ENCODE measurements at places on chromosomes 2 and 18.

- DNase-seq: no peak
These were observed 174.0 kb upstream of the PIEZO2 start for GRCh38 chr18:11323359-11323819.

DNA sequence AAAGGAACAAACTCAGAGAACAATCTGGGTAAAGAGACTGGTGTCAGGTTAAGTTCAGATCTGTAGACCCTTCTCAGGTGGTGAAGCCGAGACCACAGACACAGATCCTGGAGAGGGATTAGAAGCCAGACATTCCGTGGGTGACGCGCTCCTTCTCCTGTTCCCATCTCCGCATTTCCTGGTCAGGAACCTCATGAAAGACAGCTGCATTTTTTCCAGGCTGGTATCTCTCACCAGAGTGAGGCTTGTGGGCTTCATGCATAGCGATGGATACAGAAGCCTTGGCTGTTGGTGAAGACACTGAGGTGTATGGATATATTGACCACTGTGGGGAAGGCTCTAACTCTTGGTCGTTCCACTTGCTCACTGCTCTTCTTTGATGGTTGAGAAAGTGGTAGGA lies 152.6 kb downstream of the FAM210A start:
- no peak for DNase-seq

DNA sequence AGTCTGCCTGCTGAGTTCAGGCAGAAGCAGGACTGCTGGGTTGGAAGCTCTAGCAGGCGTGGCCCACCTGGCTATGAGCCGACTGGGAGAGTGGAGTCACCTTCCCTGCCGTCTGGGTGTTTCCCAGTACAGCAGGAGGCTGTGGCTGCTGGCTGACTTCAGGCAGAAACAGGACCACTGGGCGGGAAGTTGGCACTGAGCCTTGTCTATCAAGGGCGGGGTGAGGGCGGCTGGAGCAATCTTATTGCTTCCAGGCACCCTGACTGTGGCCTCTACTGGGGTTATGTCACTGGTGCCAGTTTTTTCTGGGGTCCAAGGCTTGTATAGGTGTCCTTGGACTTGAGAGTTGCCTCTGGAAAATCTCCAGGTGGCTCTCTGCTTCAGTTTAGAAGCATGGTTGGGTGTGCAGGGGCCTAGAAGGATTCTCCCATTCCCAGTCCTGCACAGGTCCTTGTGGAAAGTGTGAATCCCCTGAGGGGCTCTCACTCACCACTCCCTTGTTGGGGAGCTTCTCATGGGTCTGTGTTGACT lies 30.5 kb downstream of the LTBP1 start:
- DNase-seq: no peak

- no peak for DNase-seq
These were observed 11.9 kb upstream of the ACTR3 start for GRCh38 chr2:113877711-113878598.

DNA sequence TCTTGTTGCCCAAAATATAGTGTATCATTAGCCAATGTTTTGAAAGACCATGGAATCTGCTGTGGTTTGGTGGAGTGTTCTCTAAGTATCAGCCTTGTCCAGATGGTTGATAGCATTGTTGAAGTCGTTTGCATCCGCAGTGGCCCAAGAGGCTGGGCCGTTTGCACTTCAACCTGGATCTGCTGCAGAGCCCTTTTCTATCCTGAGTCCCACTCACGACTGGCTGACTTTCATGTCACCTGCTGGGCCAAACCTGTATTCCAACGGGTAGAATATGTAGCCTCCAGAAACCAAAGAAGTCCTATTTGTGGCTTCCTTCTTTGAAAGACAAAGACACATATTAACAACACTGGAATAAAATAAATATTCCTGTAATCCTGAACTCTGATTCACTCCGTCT lies 1154.1 kb downstream of the RPIA start:
- no peak for DNase-seq

DNA sequence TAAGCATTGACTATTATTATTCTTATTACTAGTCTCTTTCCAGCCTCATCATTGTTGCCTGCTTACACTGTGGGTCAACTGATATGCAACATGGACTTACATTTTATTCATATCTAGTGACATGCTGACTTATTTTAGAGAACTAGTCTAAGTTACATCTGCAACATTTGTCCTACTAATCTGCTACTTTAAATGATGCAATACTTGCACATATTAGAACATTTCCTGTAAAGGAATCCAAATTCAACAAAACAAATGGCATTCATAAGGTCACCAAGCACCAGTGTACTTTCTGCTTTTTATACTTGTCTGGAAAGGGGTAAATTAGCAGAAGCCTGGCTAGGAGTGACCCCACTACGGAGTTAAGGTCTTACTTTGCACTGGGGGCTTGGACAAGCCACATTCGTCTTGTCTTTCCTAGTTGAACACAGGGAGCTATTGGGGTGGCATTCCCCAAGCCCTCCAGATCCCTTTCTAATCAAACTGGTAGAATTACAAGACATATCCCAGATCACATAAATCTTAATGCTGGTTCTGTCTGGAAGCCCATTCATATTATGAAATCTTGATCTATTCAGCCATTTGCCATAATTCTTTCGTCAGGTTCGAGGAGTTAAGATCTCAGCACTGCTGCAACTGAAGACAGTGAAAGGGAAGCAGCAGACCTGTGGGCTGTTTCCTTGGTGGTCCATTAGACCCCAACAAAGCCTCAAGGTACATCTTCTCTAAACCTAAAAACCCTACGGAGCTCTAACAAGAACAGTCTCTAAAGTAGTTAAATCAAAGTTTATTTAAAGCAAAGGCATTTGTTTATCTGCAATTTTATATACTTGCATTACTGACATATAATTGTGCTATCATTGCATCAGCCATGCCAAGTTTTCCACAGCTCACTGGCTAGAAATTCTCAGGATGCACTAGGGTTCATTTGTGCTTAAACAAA lies 49.9 kb upstream of the RTN4 start:
- no peak for DNase-seq

DNA sequence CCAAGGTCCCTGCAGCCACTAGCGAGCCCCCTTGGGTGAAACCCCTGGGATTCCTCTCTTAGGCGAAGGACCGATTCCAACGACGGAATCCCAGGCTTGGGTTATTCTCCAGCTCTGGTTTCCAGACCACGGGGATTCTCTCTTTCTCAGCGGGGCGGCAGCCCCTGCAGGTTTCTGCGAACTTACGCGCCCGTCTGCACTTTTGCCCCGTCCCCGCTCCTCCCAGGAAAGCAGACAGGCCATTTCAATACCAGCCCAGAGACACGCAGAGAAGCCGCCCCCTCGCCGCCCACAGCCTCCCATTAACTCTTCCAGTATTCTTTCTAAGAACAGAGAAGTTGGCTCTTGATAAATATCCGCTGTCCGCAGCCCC lies 1.2 kb downstream of the CBLN2 start:
- no peak for DNase-seq

DNA sequence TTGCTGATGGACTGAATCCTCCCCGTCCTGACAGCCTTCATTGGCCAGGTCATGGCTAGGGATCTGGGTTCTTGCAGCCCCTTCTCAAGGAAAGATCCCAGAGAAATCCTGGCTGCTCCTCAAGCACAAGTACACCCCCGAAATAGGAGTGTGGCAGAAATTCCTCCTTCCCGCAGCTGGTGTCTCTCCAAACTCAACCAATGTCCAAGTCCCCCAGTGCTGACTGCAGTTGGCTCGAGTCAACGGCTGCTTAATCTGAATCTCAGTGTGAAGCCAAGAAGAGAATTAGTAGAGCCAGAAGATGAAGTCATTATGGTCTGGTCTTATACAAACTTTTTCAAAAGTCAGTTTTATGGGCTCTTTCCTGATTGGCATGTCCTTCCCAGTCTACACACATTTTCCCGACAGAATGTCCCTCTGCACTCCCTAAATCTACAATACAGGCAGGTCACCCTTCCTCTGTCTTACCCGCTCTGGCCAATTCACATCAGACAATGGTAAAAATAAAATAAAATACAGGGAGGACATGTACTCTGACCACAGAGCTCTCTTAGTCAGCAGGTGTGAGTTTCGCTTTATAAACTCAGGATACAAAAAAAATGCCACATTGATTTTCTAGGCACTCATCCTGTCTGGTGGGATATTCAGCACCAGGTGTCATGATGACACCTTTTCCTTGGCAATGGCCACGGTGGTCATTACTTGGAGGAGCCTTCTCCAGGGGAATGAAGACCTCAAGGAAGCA lies 76.9 kb upstream of the PAPOLG start:
- no peak for DNase-seq

- no peak for DNase-seq
These were observed 44.2 kb upstream of the CDH7 start for GRCh38 chr18:65706646-65707045.

GRCh38 chr2:207258263-207258991 lies 92.7 kb upstream of the KLF7 start:
- DNase-seq: no peak

DNA sequence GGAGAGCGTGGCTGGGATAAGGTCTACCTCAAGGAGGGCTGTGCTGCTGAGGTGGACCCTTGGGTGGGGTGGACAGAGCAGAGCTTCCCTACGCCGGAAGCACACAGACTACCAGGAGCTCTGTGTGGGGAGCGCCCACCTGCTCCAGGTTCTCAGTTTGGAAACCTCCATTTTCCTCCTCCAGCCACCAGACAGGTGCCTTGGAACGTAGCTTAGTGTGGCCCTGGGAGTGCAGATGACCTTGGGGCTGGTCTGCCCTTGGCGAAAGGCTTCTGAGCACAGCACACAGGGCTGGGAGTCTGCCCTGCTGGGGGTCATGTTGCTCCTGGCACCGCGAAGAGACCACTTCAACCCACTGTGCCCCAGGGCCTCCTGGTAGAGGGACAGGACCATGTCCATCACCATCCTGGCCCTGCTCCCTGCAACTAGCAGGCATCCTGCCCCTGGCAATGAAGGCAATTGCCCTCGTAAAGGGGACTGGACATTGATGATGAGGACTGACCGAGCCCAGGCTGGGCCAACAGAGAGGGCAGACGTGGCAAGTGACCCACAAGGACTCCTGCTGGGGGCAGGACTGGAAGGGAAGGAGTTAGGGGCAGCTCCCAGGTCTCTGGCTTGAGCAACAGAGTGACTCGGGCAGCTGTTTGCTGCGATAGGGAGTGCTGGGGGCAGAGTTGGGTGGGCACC lies 214.7 kb downstream of the CYP26B1 start:
- no peak for DNase-seq

Data from iPS DF 6.9 (cell line).